ENCODE measurements at places on chromosomes 2 and 18.
A peak's percentile ranks its signal among the peaks of the same experiment; 100 is the strongest.

DNA sequence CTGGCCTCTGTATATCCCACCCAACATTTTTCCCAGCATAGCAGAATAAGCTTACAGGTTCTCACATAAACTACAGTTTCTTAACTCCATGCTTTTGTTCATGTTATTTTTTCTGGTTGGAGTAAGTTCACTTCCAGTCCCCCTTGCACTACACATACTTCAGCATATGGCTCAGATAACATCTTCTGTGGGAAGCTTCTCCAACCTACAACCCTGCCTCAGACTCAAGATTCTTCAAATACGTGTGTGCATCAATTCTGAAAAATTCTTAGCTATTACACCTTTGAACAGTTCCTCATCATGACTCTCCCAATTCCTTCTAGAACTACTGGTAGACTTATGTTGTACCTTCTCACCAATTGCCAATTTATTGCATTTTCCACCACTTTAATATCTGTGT lies 7.5 kb upstream of the CPLX4 start:
- no peak for DNase-seq

DNA sequence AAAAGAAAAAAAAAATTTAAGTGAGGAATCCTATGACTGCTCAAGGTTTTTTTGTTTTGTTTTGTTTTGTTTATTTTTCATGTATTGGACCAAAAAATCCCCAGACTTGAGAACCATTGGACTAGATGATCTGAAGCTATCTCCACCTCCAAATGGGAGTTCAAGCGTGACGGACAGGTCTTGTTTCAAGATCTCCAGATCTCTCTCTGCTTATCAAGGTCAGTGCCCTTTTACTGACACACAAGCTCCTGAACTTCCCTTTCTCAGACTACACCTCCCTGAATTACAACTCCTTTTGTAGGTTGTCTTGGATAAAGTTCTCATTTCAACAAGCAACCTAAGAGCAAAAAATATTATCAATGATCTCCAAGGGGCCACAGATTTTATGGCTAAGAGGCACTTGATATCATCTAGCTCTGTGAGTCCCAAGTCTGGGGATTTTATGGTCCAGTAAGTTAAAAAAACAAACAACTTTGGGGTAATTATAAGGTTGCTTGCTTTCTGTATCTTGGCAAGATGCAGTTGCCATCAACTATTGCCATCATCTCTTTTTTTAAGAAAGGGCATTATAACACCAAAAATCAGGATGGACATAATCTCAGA lies 396.0 kb upstream of the ATP5MC3 start:
- DNase-seq, result no peak

DNA sequence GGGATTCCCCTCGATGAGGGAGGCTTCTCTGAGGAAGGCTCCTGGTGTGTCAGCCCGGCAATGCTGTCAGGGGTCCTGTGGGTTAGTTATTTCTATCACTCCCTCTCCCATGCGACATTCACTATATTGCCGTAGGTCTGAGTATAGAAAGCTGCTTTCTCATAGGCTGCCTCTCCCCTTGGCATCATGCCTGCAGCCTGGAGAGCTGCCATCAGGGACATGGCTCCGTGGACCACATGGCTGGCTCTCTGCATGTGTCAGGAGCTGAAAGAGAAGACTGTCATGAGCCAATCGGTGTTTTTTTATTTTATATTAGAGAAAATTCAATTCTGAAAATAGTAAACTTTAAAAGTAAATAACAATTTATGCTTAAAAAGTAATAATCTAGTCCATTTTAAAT lies 198.0 kb downstream of the CDH20 start:
- no peak for DNase-seq

GRCh38 chr18:11025671-11026070 lies 123.7 kb downstream of the PIEZO2 start:
- DNase-seq, result no peak

DNA sequence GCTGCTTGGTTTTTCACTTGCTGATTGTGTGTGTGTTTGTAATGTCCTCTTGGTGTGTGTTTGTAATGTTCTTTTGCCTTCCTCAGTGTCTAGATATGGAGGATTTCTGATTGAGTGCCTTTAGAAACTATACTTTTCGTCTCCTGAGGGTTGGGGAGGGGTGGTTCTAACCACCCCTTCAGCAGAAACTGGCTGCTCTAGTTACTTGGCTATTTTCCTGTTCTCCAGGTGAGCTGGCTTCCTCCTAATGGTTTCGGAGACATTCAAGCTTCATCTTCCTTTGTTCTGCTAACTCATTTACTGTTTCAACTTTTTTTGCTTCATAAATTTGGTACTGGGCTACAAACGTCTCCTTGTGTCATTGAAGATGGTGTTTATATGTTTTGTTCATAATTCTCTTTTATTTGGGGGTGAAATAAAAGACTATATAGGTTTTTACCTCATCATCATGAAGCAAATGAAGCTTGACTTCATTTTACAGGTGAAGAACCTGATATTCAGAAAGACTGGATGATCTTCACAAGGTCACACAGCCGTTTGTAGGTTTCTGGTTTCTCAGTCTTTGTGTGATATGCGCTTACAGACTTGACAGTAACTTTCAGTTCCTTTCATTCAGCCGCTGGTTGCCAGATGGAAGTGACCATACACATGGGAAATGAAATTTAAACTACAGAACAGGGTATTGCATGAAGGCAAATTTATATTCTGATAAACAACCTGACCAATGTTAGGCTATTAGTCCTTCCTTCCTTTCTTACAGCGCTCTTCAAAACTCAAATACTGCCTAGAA lies 238.5 kb downstream of the GALR1 start:
- no peak for DNase-seq

DNA sequence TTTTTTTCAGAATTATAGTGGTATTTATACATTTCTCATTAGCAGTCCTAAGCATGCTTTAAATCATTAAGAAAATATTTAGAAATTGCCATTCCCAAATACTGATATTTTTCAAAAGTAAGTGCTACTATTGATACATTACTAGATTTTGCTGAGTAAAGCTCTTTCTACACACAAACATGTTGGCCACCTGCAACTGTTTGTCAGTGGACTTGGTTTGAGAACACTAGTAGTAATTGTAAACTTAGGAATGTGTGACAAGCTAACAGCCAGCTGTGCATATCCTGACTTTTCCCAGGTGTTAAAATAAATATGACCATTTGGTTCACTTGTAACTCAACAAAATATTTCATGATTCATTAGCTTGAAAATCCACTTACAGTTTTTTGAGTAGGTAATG lies 103.1 kb downstream of the MSTN start:
- DNase-seq, result no peak

- DNase-seq, result peak; percentile 52
Measured at GRCh38 chr2:45390441-45390840, 220.6 kb downstream of the SRBD1 start.

DNA sequence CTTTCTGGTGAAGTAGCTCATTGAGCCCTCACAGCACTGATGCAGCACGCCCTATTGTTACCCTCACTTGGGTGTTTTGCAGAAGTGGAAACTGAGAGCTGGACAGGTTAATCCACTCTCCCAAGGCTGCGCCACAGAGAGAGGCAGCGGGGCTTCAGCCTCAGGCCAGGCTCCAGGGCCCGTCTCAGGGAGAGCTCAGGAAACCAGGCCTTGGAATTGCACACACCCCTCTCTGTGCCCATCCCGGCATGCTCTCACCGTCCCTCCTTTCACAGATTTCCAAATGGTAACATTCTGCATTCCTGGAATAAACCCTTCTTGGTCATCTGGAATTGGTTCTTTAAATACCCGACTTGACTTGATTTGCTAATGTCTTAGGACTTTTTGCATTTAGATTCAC lies 51.5 kb downstream of the TWIST2 start:
- no peak for DNase-seq

GRCh38 chr2:147250652-147251356 lies 594.0 kb upstream of the ACVR2A start:
- no peak for DNase-seq

- no peak for DNase-seq
Measured at GRCh38 chr2:237150186-237150585, 64.5 kb downstream of the COPS8 start.

DNA sequence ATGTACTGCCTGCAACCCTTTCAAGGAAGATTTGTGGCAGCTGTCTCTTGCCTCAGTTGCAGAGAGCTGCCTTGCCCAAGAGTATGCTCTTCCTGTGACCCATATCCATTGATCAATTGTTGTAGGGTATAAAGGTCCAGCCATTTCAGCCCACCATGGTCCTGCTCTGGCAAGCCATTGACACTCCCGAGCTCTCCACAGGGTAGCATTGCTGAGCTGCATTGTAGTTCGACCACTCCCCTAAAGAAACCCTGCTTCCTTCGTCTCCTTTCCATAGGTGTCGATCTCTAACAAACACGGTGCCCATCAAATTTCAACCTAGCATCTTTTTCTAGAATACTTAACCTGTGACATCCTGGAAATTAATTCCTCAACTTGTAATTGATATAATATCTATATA lies 104.9 kb upstream of the NDUFV2 start:
- peak; percentile 51 for DNase-seq

DNA sequence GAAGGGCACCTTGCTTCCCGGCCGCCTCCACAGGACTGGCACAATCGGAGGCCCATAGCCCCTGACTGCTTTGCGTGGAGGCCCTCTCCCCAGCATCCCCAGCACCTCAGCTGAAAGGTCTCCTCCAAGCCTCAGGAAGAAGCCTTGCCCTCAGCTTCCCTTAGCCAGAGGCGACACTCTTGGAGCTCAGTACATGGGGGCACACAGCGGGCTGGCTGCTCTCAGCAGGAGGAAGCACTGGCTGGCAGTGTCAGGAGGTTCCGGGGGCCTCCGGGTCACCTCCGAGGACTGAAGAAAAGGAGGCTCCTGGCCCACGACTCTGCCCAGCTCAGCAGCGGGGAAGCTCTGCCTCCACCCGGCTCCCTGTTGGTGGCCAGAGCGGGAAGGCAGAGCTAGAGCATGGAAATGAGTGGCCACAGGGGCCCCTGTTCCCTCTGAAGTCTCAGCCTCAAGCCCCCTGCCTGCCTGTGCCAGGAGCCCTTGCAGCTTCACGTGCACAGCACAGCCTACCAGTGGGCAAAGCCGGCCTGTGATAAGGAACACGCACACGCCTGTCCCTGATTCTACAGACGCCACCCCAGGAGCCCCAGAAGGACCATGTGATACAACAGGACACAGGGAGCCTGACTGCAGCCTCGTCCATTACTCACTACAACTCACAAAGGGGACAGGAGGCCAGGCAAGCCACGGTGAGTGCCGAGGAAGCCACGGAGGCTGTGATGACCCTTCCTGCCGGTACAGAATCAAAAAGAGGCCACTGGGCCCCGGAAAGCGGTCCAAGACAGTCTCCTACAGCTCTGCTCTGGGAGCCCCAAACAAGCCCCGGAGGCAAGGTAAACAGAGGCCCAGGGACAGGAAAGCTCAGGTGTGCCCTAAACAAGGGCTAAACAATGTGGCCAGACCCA lies 15.5 kb downstream of the HDAC4 start:
- DNase-seq, result no peak

DNA sequence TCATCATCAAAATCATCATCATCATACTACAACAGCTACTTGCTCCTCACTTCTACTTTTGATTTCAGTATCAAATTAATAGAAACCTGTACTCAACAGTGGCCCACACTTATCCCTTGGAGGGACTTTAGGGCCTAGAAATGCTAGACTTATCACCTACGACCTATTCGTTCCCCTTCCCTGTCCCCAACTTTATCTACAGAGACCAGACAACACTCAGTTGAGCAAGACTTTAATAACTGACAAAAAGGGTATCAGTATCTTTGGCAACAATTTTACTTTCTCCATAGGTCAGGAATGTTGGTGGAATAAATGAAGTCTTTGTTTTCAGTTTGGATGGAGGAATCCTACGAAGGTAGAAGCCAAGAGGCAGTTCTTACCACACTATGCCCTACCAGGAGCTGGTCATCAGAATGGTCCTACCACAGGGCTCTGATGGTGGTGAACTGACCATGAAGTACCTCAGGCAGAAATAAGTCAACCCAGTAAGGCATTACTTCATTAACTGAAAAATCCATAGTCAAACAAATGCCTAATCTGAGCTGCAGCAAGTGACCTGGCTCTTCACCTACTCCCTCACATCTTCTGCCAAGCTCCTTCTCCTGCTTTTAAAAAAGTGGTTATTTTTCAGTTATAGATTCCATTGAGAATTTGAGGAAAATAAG lies 26.6 kb downstream of the MBD2 start:
- no peak for DNase-seq
